ENCODE measurements at places on chromosomes 5 and 9. TPM values are rescaled to one million over a fixed set of nuclear protein-coding genes. Genes with fewer than 3 reads are reported as not detected.

NFIB gene
- total RNA-seq = 10.1 TPM

BHMT2 gene
- not detected for total RNA-seq

LCN2 gene
- total RNA-seq = 2.8 TPM

ZNF474 gene
- total RNA-seq = 0.21 TPM

GPR150 gene
- 0.14 TPM for total RNA-seq

SGTB gene
- 7.1 TPM for total RNA-seq

ANKRD34B gene
- not detected for total RNA-seq

FGF18 gene
- total RNA-seq = 0.60 TPM

ZFP37 gene
- 1.8 TPM for total RNA-seq

PRELID1 gene
- 285 TPM for total RNA-seq

GADD45G gene
- 0.42 TPM for total RNA-seq

SPATA31D4 gene
- total RNA-seq = not detected

RUSC2 gene
- 24.6 TPM for total RNA-seq

PCDHAC1 gene
- 1.9 TPM for total RNA-seq

CCDC180 gene
- total RNA-seq = 0.57 TPM

ADAMTSL2 gene
- total RNA-seq = not detected

SLC28A3 gene
- total RNA-seq = not detected

MEIKIN gene
- not detected for total RNA-seq

SPATA6L gene
- total RNA-seq = 2.4 TPM

DNAH5 gene
- total RNA-seq = 1.4 TPM

PCDHB8 gene
- total RNA-seq = 0.25 TPM

PCDHGA8 gene
- not detected for total RNA-seq

C5orf34 gene
- 5.1 TPM for total RNA-seq
